Heart right ventricle (tissue), 16 donors: ENCODE measurements at places on chromosomes 12 and 14. TPM values are rescaled to one million over a fixed set of nuclear protein-coding genes. Genes with fewer than 3 reads are reported as not detected.

- DNase-seq = no peak
- H3K4me3 ChIP-seq = no peak overlapping the region
- H3K4me1 ChIP-seq = peaks cover 10% of the 10 kb centered on the region
- H3K27ac ChIP-seq = no peak overlapping the region
- peaks cover 47% of the 10 kb centered on the region for H3K27me3 ChIP-seq
Measured at GRCh38 chr12:67070307-67070600, 198.9 kb upstream of the CAND1 start.

NPFF gene
- total RNA-seq = not detected

DNA sequence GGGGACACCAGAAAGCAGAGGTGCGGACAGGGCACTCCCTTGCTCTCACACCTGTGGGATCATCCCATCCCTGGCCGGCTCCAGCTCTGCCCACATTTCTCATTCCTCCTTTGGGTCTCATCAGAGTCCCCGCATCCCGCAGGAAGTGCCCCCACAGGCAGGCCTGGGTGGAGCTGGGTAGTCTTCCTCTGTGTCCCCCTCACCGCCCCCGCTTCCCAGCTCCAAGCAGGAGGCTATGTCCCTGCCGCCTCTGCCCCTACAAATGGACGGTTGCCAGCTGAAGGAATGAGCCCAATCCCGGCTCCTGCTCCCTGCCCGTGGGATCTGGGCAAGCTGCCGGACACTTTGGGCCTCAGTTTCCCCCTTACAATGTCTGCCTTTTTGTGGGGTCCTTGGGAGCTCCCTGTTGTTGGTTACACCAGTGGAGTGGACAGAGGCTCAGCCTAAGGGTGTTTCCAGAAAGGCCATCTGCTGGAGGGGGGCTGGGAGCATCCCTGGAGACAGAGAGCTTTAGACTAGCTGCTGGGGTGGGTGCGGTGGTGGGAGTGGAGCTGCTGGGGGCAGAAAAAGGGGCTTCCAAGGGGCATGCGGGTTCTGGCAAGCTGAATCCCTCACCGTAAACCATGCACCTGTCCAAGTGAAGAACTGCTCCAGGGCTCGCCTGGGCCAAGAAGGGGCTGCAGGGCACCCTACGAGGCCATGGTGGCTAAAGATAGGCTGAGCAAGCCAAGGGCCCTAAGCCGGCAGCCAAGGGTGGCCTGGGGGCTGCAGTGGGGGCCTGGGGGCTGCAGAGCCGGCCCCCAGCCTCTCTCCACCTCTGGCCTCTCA lies 7.9 kb upstream of the GPR132 start:
- H3K4me1 ChIP-seq = peaks cover 28% of the 10 kb centered on the region
- no peak for DNase-seq
- H3K4me3 ChIP-seq = no peak overlapping the region

DNA sequence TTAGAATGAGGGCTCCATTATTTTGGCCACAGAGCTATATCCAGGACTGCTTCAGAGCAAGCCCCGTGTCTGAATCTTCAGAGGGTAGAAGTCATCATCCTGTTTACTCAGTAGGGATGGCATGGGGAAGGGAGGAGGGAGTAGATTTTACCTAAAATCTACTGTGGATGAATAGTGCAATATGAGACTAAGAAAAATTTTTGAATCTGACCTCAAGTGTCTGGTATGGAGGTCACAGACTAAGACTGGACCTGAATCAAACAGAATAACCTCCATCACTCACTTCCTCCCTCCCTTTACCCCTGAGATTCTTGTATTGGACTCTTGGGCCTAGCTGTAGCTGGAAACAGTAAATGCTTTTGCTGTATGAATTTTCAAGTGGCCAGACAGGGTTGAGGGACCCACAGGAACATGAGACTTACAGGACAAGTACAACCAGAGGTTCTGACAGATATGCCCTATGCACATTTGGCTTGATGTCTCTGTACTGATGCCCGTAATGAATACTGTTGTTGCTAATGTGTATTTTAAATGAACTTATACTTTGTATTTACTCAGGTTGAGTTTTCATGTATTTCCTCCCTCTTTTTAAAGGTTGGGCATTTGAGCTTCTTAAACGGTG lies 78.5 kb downstream of the CCDC91 start:
- no peak overlapping the region for H3K4me3 ChIP-seq
- DNase-seq = no peak
- no peaks in the 10 kb centered on the region for H3K4me1 ChIP-seq
- H3K27ac ChIP-seq = no peak overlapping the region
- no peaks in the 10 kb centered on the region for H3K27me3 ChIP-seq

DNA sequence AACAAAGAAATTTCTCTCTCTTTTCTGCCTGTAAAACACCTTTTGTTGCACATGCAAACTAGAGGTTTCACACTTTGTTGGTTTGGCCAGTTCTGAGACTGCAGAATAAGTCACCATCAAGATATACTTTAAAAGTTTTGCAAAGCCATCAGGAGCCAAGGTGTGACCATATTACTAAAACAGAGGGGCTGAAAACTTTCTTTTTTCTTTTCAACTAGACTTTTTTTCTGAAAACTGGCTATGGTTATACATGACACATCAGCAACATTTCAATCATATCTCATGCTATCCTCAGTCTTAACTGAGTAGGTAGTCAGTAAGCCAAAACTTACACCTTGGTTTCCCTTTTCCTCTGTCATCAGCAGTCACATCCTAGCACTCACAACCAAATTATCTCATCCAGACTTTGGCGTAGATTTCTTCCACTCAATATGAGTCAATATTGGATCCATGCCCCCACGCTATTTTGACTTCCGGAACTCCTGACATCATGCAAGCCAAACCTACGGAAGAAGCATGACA lies 4.1 kb upstream of the IFNG start:
- no peaks in the 10 kb centered on the region for H3K4me1 ChIP-seq
- H3K27me3 ChIP-seq = no peaks in the 10 kb centered on the region
- no peak for DNase-seq

DNA sequence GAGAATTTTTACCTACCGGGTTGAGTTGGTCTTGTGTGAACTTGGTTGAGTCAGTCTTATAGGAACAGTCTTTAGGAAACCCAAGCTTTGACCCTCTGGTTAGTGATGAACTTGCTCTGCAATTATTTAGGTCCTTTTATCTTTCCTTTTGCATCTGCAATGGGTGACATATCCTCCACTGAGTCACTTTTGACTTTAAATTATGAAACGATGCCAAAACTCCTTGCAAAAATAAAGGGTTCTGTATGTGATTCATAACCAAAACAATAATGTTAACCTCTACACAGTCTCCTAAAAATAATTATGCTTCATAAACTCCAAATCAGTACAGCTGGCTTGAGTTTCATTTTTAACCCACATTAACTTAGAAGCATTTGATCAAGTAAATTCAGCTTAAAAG lies 979.4 kb downstream of the GALC start:
- no peaks in the 10 kb centered on the region for H3K4me1 ChIP-seq
- H3K27ac ChIP-seq = no peak overlapping the region
- no peak overlapping the region for H3K4me3 ChIP-seq
- DNase-seq = no peak
- no peaks in the 10 kb centered on the region for H3K27me3 ChIP-seq

NGB gene
- not detected for total RNA-seq

DNA sequence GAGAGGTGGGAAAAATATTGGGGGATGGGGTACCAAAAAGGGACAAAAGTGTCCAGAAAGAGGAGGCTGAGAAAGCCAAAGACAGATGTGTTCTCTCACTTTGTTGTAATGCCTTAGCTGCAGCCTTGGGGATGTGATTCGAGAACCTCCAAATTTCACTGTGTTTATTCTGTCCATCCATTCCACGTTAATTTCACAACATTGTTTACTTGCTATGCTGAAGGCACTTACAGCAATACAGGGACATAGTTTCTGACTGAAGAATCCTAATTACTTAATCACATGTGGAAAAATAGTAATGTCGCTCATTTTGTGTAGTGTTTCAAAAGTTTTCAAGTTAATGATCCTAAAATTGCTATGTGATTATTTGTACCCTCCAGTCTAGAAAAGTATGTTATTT lies 146.2 kb upstream of the SLC38A2 start:
- H3K27ac ChIP-seq = no peak overlapping the region
- DNase-seq = no peak
- no peak overlapping the region for H3K4me3 ChIP-seq
- peaks cover 27% of the 10 kb centered on the region for H3K4me1 ChIP-seq
- H3K27me3 ChIP-seq = no peaks in the 10 kb centered on the region

GRCh38 chr12:27549801-27550652 lies 26.0 kb downstream of the PPFIBP1 start:
- peak; percentile 79 for DNase-seq
- no peaks in the 10 kb centered on the region for H3K36me3 ChIP-seq
- H3K4me3 ChIP-seq = no peak overlapping the region
- H3K27ac ChIP-seq = peak overlapping the region; percentile 78
- H3K4me1 ChIP-seq = peaks cover 94% of the 10 kb centered on the region

RPGRIP1 gene
- total RNA-seq = 0.23 TPM

IFI27 gene
- 270 TPM for total RNA-seq

GRCh38 chr14:103916636-103917262 lies 11.5 kb upstream of the TDRD9 start:
- no peak overlapping the region for H3K27ac ChIP-seq
- no peak for DNase-seq
- H3K4me3 ChIP-seq = no peak overlapping the region
- H3K4me1 ChIP-seq = peaks cover 30% of the 10 kb centered on the region
- H3K27me3 ChIP-seq = no peaks in the 10 kb centered on the region

PLBD1 gene
- total RNA-seq = 36.3 TPM

DNA sequence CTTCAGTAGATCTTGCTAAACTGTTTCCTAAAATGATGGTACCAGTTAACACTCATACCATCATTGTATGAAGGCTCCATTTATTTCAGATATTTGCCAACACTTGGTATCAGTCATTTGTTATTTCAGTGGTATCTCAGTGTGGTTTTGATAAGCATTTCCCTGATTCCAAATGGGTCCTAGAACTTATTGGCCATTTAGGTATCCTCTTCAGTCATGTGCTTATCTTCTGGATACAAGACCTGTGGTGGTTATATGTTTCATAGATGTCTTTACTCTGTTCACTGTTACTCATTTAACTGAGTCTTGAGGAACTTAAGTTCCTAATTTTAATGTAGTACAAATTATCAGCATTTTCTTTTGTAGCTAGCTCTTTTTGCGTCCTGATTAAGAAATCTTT lies 13.5 kb downstream of the SINHCAF start:
- no peaks in the 10 kb centered on the region for H3K27me3 ChIP-seq
- H3K4me1 ChIP-seq = peaks cover 4% of the 10 kb centered on the region
- no peak for DNase-seq
- no peak overlapping the region for H3K4me3 ChIP-seq
- H3K27ac ChIP-seq = no peak overlapping the region

GRCh38 chr12:9588749-9589148 lies 19.0 kb downstream of the KLRB1 start:
- DNase-seq = no peak
- H3K4me1 ChIP-seq = no peaks in the 10 kb centered on the region
- no peaks in the 10 kb centered on the region for H3K27me3 ChIP-seq
- no peak overlapping the region for H3K27ac ChIP-seq

GRCh38 chr12:87921621-87922020 lies 107.6 kb downstream of the C12orf50 start:
- no peaks in the 10 kb centered on the region for H3K36me3 ChIP-seq
- H3K27me3 ChIP-seq = no peaks in the 10 kb centered on the region
- DNase-seq = no peak

- H3K27ac ChIP-seq = no peak overlapping the region
- H3K4me1 ChIP-seq = peaks cover 14% of the 10 kb centered on the region
- H3K4me3 ChIP-seq = no peak overlapping the region
- no peaks in the 10 kb centered on the region for H3K27me3 ChIP-seq
- H3K36me3 ChIP-seq = no peaks in the 10 kb centered on the region
- no peak for DNase-seq
Measured at GRCh38 chr14:95541932-95542930, 7.4 kb downstream of the GLRX5 start.

DNA sequence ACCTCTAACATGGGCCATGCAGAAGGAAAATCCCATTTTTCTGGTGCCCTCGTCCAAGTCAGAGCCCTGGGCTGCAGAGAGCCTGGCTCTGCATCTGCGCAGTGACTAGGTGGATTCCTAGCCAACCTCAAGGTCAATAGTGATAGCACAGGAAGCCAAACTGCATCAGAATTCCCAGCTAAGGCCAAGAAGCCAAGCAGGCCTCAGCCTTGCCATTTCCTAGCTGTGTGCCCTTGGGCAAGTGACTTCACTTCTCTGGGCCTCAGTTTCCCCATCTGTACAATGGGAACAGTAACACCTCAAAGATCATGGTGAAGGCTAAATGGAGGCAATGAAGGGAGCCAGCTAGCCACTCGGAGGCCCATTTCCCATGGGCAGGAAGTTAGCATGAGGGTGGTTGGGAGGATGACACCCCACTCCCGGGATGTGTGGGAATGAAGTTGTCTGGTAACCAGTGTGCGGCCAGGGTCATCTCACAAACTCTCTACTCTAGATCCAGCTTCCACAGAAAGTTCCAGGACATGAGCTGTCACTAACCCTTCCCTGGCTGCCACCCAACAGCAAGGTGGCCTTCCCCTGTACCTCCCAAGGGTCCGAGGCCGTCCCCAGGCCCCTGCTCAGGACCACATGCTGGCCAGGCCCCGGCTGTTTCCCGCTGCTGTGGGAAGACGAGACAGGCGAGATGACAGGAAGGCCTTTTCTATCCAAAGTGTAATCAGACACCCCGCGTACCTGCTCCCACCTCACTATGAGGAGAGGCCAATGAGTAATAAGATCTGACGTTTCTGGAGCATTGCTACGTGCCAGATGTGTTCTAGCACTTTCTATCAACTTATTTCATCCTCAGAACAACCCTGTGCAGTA lies 125.7 kb downstream of the SCARB1 start:
- no peak for DNase-seq
- no peak overlapping the region for H3K27ac ChIP-seq
- no peak overlapping the region for H3K4me3 ChIP-seq

GRCh38 chr12:51721282-51721940 lies 127.1 kb downstream of the FIGNL2 start:
- peak overlapping the region; percentile 4 for H3K4me3 ChIP-seq
- DNase-seq = peak; percentile 45

DNA sequence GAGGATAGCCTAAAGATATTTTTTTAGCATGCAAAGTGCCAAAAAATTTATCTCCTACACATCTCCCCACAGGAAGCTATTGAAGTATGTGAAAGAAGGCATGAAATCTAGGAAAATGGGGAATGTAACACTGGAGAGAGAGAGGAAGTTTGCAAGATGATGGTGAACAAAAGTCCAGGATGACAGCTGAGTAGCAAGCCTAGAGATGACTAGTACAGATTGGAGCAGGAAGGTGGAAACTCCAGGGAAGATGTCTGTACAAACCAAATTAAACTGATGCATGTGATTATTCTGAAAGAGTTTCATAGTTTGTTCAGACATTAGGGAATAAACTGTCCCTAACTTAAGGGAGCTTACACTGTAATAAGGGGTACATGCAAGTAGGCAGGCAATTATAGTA lies 99.3 kb downstream of the RAD51B start:
- no peaks in the 10 kb centered on the region for H3K36me3 ChIP-seq
- H3K4me1 ChIP-seq = no peaks in the 10 kb centered on the region
- H3K4me3 ChIP-seq = no peak overlapping the region
- H3K27ac ChIP-seq = no peak overlapping the region
- no peaks in the 10 kb centered on the region for H3K27me3 ChIP-seq
- no peak for DNase-seq

GRCh38 chr12:10154145-10154496 lies 17.8 kb downstream of the OLR1 start:
- peak overlapping the region; percentile 57 for H3K4me3 ChIP-seq
- no peaks in the 10 kb centered on the region for H3K4me1 ChIP-seq
- H3K36me3 ChIP-seq = no peaks in the 10 kb centered on the region
- peak; percentile 22 for DNase-seq
- H3K27ac ChIP-seq = peak overlapping the region; percentile 92

- H3K4me1 ChIP-seq = no peaks in the 10 kb centered on the region
- no peaks in the 10 kb centered on the region for H3K27me3 ChIP-seq
- no peak overlapping the region for H3K27ac ChIP-seq
- H3K36me3 ChIP-seq = no peaks in the 10 kb centered on the region
- H3K4me3 ChIP-seq = no peak overlapping the region
Measured at GRCh38 chr14:34201909-34202637, 251.2 kb upstream of the EGLN3 start.

CLEC9A gene
- total RNA-seq = 0.22 TPM
